ENCODE measurements at places on chromosomes 4 and X. TPM values are rescaled to one million over a fixed set of nuclear protein-coding genes. Genes with fewer than 3 reads are reported as not detected.

SAGE1 gene
- not detected for total RNA-seq

IQCM gene
- total RNA-seq = not detected

CENPVL2 gene
- total RNA-seq = not detected

TDO2 gene
- not detected for total RNA-seq

HSPA4L gene
- total RNA-seq = 15.8 TPM

C1QTNF7 gene
- total RNA-seq = 6.4 TPM

CT45A6 gene
- total RNA-seq = not detected

PGAM4 gene
- not detected for total RNA-seq

PDZD4 gene
- 5.0 TPM for total RNA-seq

DNA sequence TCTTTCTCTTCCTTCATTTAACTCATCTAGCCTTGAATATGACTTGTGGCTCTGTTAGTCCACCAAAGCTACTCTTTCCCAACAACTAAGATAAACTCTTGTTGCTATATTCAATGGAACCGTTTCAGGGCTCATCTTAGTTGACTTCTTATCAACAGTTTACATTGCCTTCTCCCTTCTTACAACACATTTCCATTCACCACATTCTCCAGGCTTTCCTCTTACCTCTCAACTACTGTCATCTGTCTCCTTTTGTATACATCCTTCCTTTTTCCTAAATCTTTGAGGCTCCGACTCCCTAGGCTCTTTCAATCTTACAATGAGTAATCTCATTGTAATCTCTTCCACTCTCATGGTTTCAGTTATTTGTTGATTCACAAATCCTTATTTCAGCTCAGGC is 58.5 kb downstream of the NCAPG start:
- DNase-seq = no peak

GRCh38 chr4:153333874-153334273 is 10.6 kb upstream of the MND1 start:
- no peak for DNase-seq

DNA sequence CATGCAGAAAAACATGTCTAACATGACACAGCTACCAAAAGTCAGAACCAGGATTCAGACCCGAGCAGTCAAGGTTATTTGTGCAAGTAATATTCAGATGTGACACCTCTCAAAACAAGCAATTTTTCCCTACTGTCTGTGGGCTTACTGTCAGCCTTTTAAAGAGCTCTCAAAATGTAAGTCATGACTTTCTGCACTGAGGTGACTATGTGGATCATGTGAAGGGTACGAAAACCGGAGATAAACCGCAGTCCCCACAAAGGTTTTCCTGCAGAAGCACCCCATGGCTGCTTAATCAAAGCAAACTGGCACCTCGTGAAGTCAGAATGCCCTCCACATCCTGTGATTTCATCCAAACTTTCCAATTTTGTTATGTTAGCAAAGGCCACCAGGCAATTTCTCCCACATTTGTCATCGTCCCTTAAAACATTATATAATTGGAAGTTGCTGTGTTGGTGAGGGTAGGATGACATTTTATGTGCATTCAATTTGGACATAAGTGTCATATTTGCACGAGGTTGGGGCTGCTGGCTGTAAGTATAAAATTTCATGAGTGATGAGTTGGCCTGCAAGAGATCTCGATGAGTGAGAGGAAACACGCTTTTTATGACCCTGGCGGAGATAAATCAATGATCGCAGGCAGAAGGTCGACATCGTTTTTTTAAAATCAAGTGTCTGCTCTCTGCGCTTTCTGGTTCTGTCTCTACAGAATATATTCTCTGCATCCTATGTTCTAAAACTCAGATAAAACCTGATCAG is 161.2 kb downstream of the STK32B start:
- no peak for DNase-seq

DNA sequence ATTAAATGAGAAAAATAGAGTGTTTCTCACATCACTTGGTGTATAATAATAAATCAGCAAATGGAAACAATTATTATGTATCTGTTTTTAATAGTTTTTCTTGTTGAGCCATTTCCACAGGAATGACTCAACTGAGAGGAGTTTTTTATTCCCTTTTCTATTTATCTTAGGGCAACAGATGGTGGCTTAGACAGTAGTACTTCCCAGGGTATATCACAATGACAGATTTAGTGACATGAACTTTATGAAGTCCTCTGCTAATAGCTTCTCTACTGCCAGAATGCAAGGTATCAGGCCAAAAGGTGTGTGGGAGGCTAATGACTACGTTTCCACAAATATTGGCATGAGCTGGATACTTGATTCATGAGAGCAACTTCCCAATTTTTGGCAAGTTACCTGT is 126.7 kb downstream of the HTR2C start:
- no peak for DNase-seq

DNA sequence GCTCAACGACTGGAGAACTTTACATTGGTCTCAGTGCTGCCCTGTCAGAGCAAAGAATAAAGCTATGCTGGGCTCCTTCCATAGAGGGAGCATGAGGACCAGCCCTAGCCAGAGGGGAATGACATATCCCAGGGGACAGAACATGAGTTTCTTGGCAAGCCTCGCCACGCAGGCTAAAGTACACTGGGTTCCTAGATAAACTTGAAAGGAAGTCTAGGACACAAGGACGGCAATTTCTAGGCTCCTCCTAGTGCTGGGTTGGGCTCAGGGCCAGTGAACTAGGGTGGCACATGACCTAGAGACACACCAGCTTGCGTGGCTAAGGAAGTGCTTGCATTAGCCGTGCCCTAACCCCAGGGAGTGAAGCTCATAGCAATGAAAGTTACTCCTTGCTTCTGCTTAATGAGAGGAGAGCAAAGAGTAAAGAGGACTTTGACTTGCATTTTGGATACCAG is 141.0 kb downstream of the MAB21L2 start:
- peak; percentile 87 for DNase-seq

GRCh38 chrX:150352581-150352980 is 10.5 kb upstream of the MAMLD1 start:
- DNase-seq = no peak

GRCh38 chr4:100746141-100746739 is 228.4 kb upstream of the EMCN start:
- DNase-seq = no peak

GRCh38 chrX:3346501-3347259 is at the start of gene MXRA5:
MXRA5 (minus strand) TSS chrX:3346652; CDS start chrX:3343833, 2,819 bp downstream.
- no peak for DNase-seq

DNA sequence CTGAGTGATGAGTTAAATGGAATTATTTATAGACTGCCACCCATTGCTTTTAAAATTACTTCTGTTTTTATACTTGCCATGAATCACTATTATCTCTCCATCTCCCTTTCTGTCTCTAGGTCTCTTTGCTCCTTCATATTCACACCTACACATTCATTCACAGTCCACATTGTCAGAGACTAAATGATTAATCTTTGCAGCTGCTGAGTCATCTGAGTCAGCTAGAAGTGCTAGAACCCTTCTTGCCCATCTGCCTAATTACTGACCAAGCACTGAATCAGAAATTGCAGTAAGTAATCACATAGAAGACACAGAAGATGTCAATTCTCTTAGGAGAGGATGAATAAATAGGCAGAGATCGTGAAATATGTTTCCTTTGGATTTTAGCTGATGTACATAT is 31.6 kb upstream of the RPS6KA6 start:
- no peak for DNase-seq

DNA sequence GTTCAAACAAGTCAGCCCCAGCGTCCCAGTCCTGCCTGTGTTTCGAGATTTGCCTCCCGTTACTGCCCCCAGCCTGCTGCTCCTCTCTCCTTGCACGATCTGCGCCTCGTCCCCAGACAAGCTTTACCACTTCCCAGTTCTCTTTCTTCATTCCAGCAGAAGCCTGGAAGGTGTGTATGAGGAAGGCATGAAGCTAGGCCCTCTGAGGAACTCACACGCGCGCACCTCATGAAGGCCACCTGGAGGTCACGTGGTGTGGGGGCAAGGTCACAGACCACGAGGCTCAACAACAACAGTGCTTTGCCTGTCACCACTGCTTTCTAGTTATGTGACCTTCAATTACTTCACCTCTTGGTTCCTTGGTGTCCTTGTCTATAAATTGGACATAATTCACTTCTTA is 181.0 kb downstream of the PALLD start:
- DNase-seq = no peak

- no peak for DNase-seq
These were observed 74.1 kb upstream of the WDR44 start for GRCh38 chrX:118271775-118272174.

DNA sequence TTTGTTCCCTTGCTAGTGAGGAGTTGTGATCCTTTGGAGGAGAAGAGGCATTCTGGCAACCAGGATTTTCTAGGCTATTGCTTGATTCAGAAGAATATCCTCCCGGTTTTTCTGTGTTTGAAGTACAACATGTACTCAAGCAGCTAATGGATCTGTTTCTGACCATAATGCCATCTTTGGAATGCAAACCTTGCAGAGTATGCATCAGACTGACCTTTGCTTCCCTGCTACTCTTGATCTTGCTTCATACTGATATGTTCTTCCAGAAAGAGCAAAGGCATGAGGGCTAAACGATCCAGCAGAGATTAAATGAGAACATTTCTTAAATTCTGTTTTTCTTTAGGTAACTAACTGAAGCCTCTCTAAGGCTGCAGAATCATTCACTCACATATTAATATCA is 265.4 kb upstream of the SLC7A11 start:
- DNase-seq = no peak

- DNase-seq = no peak
These were observed 154.2 kb downstream of the TEX11 start for GRCh38 chrX:70754169-70754848.

GRCh38 chr4:151460434-151460833 is 51.5 kb downstream of the FHIP1A start:
- no peak for DNase-seq

DNA sequence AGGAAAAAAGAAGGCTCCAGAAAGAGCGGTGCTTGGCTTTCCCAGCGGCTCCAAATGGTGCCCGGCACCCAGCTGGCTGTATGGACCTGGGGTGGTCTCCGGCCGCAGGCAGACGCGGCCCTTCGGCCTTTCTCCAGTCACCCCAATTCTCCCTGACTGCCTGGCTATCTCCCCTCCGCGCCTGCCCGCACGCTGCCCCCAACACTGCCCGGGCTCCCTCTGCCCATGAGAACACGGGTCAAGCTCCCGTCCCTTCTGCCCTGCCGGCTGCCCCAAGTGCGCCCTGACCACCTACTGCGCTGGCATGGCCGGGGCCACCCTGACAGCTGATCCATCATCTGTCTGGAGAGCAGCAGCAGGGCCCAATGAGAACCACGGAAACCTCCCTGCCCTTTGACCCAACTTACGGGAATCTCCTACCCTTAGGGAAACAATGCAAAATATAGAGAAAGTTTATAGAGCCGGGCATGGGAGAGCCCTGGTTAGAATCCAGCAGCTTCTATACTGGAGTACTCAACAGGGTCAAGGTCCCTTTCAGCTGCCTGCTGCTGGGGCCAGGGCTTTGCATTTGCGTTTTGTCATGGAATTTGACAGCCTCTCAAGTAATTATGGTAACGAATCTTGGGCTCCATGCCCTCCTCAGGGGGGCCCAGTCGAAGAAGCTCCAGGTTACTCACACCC is 1.2 kb upstream of the FAM3A start:
- no peak for DNase-seq

DNA sequence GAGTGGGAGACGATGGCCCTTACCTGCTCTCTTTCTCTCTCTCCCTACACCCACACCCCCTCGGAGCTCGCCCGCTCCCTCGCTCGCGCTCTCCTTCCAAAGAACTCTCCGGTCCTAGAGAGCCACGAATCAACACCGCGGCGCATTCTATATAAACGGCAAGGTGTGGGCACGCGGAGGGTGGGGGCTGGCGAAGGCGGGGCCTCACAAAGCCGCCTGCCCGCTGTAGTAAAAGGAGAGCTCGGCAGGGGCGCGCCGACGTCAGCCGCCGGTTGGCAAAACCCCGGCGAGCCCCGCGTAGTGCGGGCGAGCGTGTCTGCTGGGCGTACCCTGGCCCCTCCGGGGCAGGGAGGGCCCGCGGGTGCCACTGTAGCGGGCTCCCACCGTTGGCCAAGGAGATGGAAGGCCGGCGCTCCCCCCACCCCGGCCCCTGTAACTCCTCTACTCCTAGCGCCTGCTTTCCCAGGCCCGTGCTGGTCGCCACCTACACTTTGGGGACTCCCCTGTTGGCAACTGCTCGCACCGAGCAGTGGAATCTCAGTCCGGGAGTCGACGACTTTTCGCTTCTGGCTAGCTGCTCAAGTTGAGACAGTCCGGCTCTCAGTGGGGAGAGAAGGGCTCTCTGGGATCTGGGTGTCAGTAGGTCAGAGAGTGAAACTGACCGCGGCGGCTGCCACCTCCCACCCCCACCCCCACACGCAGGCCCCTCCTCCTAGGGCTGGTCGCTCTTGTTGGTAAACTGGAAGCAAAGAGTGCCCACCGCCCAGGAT is 325.5 kb upstream of the F9 start:
- DNase-seq = peak; percentile 85

DNA sequence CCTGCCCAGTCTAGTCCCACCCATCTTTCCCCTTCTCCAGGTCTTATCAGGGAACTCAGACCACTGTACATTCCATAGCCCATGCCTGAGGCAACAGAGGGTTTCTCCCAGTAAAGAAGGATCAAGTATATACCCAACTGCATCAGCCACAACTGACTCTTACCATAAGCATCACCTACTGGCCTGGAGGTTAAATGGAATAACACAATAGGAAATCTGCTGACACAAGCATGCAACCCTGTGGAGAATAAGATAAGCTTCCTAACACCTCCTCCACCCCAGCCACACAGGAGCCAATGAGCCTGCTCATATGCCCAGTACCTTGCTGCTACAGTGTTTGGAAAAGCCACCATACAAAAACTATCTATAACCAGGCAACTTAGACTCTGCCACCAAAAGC is 34.6 kb upstream of the PLK4 start:
- no peak for DNase-seq

GRCh38 chr4:70746179-70746839 is 24.5 kb downstream of the RUFY3 start:
- DNase-seq = no peak

- DNase-seq = peak; percentile 15
These were observed 1729.3 kb downstream of the C4orf33 start for GRCh38 chr4:130825284-130825683.

DNA sequence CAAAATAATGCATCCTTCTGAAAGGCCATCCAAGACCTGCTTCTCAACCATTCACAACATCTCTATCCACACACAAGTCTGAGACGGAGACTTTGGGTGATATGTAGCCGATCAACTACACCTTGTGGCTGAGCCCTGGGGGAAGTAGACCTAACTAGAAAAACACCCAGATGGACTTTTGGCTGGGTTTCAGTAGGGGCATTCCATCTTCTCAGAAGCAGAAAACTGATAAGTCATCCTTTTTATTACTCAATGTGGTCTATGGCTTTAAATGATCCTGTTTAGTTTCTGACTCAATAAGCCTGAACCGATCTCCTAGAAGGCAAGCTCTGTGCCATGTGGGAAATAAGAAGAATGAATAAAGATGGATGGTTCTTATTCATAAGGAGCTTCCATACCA is 82.5 kb upstream of the AFF2 start:
- no peak for DNase-seq

- DNase-seq = no peak
These were observed 20.6 kb downstream of the SLC39A8 start for GRCh38 chr4:102324730-102325129.
